H1 (cell line): ENCODE measurements at places on chromosomes 4 and X. TPM values are rescaled to one million over a fixed set of nuclear protein-coding genes. Genes with fewer than 3 reads are reported as not detected.

GPC4 gene
- polyA plus RNA-seq: 46.8 and 52.0 TPM in 2 replicates

CXCL10 gene
- not detected in 2 replicates for polyA plus RNA-seq

RENBP gene
- 21.8 and 26.5 TPM in 2 replicates for polyA plus RNA-seq

COL25A1 gene
- 1.1 and 1.6 TPM in 2 replicates for polyA plus RNA-seq

REPS2 gene
- 0.79 and 1.3 TPM in 2 replicates for polyA plus RNA-seq

CDKL5 gene
- 3.8 and 5.5 TPM in 2 replicates for polyA plus RNA-seq

TCP11X2 gene
- 0.08 TPM in 1 of 2 replicates, not detected in the other for polyA plus RNA-seq

FAM114A1 gene
- 9.5 and 10.6 TPM in 2 replicates for polyA plus RNA-seq

HS6ST2 gene
- polyA plus RNA-seq: 3.9 and 5.6 TPM in 2 replicates

SLC25A4 gene
- 41.3 and 47.5 TPM in 2 replicates for polyA plus RNA-seq

CNGA1 gene
- 0.17 and 0.63 TPM in 2 replicates for polyA plus RNA-seq

IL2 gene
- polyA plus RNA-seq: not detected in 2 replicates

PABPC4L gene
- 0.36 and 0.51 TPM in 2 replicates for polyA plus RNA-seq

MSMO1 gene
- 50.6 and 79.8 TPM in 2 replicates for polyA plus RNA-seq

UGT2B10 gene
- not detected in 2 replicates for polyA plus RNA-seq

SCFD2 gene
- polyA plus RNA-seq: 6.2 and 10.0 TPM in 2 replicates

SMR3B gene
- not detected in 2 replicates for polyA plus RNA-seq

GASK1B gene
- 0.02 TPM in 1 of 2 replicates, not detected in the other for polyA plus RNA-seq

SSX2B gene
- polyA plus RNA-seq: not detected in 2 replicates

CFP gene
- polyA plus RNA-seq: 0.76 and 1.4 TPM in 2 replicates

PDCL2 gene
- not detected in 2 replicates for polyA plus RNA-seq

GPRIN3 gene
- polyA plus RNA-seq: 0.16 and 0.17 TPM in 2 replicates

SMAD1 gene
- 20.1 and 25.3 TPM in 2 replicates for polyA plus RNA-seq

SGCB gene
- 5.3 and 6.8 TPM in 2 replicates for polyA plus RNA-seq

TIGD2 gene
- polyA plus RNA-seq: 1.8 and 2.4 TPM in 2 replicates

AASDH gene
- 8.0 and 11.3 TPM in 2 replicates for polyA plus RNA-seq

MFAP3L gene
- 5.8 and 7.0 TPM in 2 replicates for polyA plus RNA-seq

CT45A1 gene
- polyA plus RNA-seq: not detected in 2 replicates

PABPC1L2B gene
- polyA plus RNA-seq: 1.4 and 1.5 TPM in 2 replicates

TLR10 gene
- polyA plus RNA-seq: not detected in 2 replicates

PNMA5 gene
- 0.11 and 0.14 TPM in 2 replicates for polyA plus RNA-seq

NUDT10 gene
- 14.4 and 18.2 TPM in 2 replicates for polyA plus RNA-seq

NPNT gene
- polyA plus RNA-seq: 0.11 and 0.24 TPM in 2 replicates

PYURF gene
- polyA plus RNA-seq: 22.2 and 31.6 TPM in 2 replicates

POLA1 gene
- 4.7 and 5.6 TPM in 2 replicates for polyA plus RNA-seq

MND1 gene
- 2.8 and 4.4 TPM in 2 replicates for polyA plus RNA-seq

GPR119 gene
- 0.11 and 0.17 TPM in 2 replicates for polyA plus RNA-seq

PDZD4 gene
- polyA plus RNA-seq: 45.8 and 77.2 TPM in 2 replicates

TSPAN6 gene
- polyA plus RNA-seq: 41.7 and 67.7 TPM in 2 replicates

FABP2 gene
- not detected in 2 replicates for polyA plus RNA-seq

ASB12 gene
- 1.7 and 2.1 TPM in 2 replicates for polyA plus RNA-seq

CCNA2 gene
- polyA plus RNA-seq: 39.0 and 42.1 TPM in 2 replicates

DDX53 gene
- not detected in 2 replicates for polyA plus RNA-seq

DLG3 gene
- polyA plus RNA-seq: 22.4 and 29.2 TPM in 2 replicates

MAGEA8 gene
- not detected in 2 replicates for polyA plus RNA-seq

ARHGEF38 gene
- polyA plus RNA-seq: not detected in 2 replicates

DCX gene
- polyA plus RNA-seq: 0.82 and 1.3 TPM in 2 replicates

CXorf65 gene
- polyA plus RNA-seq: not detected in 2 replicates

GPRASP3 gene
- polyA plus RNA-seq: 5.0 and 7.0 TPM in 2 replicates

OTUD6A gene
- 0.09 and 0.27 TPM in 2 replicates for polyA plus RNA-seq

PNMA6F gene
- 0.12 and 0.36 TPM in 2 replicates for polyA plus RNA-seq

SLC25A6 gene
- 1,220 and 1,529 TPM in 2 replicates for polyA plus RNA-seq

HHIP gene
- polyA plus RNA-seq: 0.05 and 0.28 TPM in 2 replicates

GPR78 gene
- polyA plus RNA-seq: 1.0 and 2.2 TPM in 2 replicates

SERPINA7 gene
- not detected in 2 replicates for polyA plus RNA-seq

TRAPPC11 gene
- polyA plus RNA-seq: 15.3 and 19.2 TPM in 2 replicates

MAGEA2B gene
- polyA plus RNA-seq: 1.3 and 1.6 TPM in 2 replicates
